ENCODE measurements at places on chromosomes 6 and 20. TPM values are rescaled to one million over a fixed set of nuclear protein-coding genes. Genes with fewer than 3 reads are reported as not detected.
A peak's percentile ranks its signal among the peaks of the same experiment; 100 is the strongest.

DNA sequence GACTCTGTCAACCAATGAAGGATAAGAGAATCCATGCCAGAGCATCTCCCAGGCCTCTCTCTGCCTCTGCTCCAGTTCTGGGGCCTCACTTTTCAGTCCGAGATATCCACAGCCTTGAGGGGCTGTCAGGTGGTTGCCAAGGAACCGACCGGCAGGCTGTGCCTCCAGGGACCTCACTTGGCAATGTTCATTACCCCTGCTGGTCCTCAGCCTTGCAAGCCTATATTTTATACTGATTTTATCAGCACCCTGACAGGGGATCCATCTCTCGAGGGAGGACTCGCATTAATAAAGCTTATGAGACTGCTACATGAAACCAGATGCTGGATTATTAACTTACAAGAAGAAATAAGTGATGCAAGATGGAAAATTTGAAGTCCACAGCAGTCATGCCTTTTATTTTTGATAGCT, 39.9 kb downstream of the TMC2 start:
- H3K4me3 ChIP-seq = no peak overlapping the region
- H3K27me3 ChIP-seq = no peaks in the 10 kb centered on the region
- H3K36me3 ChIP-seq = no peaks in the 10 kb centered on the region
- no peak for DNase-seq
- H3K27ac ChIP-seq = no peak overlapping the region

GRCh38 chr6:7156643-7157278, 49.0 kb downstream of the RREB1 start:
- H3K36me3 ChIP-seq = no peaks in the 10 kb centered on the region
- peak overlapping the region; percentile 79 for H3K27ac ChIP-seq
- no peak overlapping the region for H3K4me3 ChIP-seq
- no peaks in the 10 kb centered on the region for H3K27me3 ChIP-seq

DNA sequence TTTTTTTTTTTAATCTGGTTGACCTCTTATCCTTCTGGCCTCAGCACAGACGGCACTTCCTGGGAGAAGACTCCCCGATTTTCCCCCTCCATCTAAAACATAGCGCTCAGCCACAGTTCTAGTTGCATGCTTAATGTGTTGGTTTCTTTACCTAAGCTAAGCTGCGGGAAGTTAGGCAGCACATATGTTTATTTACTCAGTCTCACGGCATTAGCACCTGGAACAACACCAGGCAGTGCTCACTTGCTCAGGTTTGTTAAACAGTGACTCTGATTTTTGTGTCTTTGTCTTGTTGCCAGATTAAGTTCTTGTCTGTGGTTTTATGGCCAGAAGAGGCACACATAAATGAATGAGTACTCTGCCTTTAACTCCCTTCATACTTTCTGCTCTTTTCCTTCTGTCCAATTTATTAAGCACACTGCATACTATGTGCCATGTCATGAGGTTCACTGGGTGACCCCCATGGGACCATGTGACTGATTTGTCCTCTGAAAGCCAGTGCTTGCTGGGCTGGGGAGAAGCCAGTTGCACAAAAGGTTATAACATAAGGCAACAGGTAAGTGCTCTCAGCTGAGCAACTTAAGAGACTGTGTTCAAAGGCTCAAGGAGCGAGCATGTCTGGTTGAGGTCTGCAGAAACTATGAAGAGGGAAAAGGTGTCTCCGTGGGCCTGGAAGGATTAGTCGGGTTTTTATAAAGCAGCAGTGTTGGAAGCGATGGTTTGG, 93.6 kb downstream of the RPP40 start:
- no peak overlapping the region for H3K27ac ChIP-seq
- H3K27me3 ChIP-seq = no peaks in the 10 kb centered on the region
- peaks cover 48% of the 10 kb centered on the region for H3K4me1 ChIP-seq

Gene OVOL2
- total RNA-seq = not detected

All from spleen (tissue), 13 donors.